ENCODE measurements at places on chromosomes 3 and 15. TPM values are rescaled to one million over a fixed set of nuclear protein-coding genes. Genes with fewer than 3 reads are reported as not detected.

- H3K36me3 ChIP-seq, result peaks cover 44% of the 10 kb centered on the region
- DNase-seq, result no peak
- H3K4me3 ChIP-seq, result no peak overlapping the region
- no peaks in the 10 kb centered on the region for H3K4me1 ChIP-seq
These were observed 67.4 kb downstream of the NUP210 start for GRCh38 chr3:13352621-13353131.

- H3K27me3 ChIP-seq, result no peaks in the 10 kb centered on the region
- H3K4me3 ChIP-seq, result no peak overlapping the region
- H3K36me3 ChIP-seq, result no peaks in the 10 kb centered on the region
- H3K27ac ChIP-seq, result no peak overlapping the region
These were observed 217.4 kb downstream of the TCF12 start for GRCh38 chr15:57135800-57136199.

SLC26A6 gene
- total RNA-seq, result 11.7 TPM

DNA sequence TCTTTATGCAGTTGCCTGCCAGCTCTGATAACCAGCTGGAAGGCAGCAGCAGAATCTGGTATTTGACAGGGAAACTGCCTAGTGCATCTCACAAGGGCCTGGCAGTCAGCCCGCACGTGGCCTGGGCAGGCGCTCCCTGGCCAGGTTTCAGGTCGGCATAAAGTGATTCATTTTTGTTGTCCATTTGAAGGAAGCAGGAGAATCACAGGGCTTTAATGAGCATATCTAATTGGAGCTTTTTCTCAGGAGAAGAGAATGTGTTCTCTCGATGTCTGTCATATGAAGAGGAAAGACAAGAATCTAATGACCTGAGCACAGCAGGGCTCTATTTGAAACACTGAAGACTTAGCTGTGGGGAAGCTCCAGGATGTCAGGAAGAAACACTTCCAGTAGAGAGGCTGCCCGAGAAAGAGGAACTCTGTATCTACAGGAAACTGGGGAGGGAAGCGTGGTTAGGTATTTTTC lies 98.8 kb upstream of the MB21D2 start:
- no peaks in the 10 kb centered on the region for H3K36me3 ChIP-seq
- H3K27me3 ChIP-seq, result no peaks in the 10 kb centered on the region
- H3K27ac ChIP-seq, result no peak overlapping the region
- H3K4me3 ChIP-seq, result no peak overlapping the region

GRCh38 chr15:69009341-69009740 lies 5.2 kb upstream of the NOX5 start:
- H3K27me3 ChIP-seq, result peaks cover 3% of the 10 kb centered on the region
- H3K36me3 ChIP-seq, result no peaks in the 10 kb centered on the region
- H3K4me1 ChIP-seq, result no peaks in the 10 kb centered on the region
- H3K4me3 ChIP-seq, result no peak overlapping the region
- DNase-seq, result peak; percentile 14

- no peaks in the 10 kb centered on the region for H3K27me3 ChIP-seq
- no peak overlapping the region for H3K27ac ChIP-seq
- no peaks in the 10 kb centered on the region for H3K4me1 ChIP-seq
- DNase-seq, result no peak
- H3K36me3 ChIP-seq, result no peaks in the 10 kb centered on the region
These were observed 331.4 kb upstream of the CCDC54 start for GRCh38 chr3:107045791-107046190.
